GM12864 (cell line): ENCODE measurements at places on chromosomes 11 and 22.

GRCh38 chr11:47099918-47100315 is 76.8 kb downstream of the ARFGAP2 start:
- DNase-seq: no peak

DNA sequence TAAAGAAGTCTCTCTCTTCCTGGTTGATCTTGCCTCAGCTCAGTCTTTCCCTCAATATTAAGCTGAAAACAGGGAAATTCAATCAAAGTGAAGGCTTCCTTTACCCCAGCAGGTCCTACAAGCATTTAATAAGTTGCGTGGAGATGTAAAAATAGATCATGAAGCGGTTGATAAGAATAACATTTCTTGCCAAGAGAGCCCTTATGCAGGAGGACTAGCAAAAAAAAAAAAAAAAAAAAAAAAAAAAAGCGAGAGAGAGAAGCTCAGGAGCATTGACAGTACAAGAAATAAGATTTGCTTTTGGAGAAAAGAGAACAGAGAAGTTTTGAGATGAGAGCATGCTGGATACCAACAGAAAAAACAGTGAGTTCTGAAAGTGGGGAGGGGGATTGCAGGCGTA is 112.2 kb upstream of the CLMP start:
- DNase-seq: no peak

DNA sequence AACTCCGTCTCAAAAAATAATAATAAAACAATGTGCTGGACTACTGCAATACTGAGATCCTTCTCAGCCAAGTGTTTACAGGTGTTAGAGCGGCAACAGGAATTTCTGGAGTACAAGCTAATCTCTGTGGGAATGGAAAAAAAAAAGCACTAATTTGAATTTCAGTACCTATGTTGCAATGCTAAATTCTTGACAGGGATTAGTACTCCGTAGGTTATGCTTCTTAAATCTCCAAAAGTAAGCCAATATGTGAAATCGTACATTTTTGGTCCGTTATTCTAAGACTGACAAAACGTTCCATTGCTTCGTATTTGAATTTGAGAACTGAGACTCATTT is 1.1 kb downstream of the ATL3 start:
- no peak for DNase-seq

- no peak for DNase-seq
Measured at GRCh38 chr11:57662893-57663292, 5.0 kb upstream of the ZDHHC5 start.

GRCh38 chr11:8209208-8209807 is 40.5 kb upstream of the RIC3 start:
- no peak for DNase-seq

GRCh38 chr11:106400949-106401570 is 323.6 kb downstream of the AASDHPPT start:
- DNase-seq: no peak

- DNase-seq: no peak
Measured at GRCh38 chr11:122668562-122669090, 13.1 kb downstream of the UBASH3B start.

- no peak for DNase-seq
Measured at GRCh38 chr11:107675902-107676301, 36.0 kb downstream of the SLN start.

DNA sequence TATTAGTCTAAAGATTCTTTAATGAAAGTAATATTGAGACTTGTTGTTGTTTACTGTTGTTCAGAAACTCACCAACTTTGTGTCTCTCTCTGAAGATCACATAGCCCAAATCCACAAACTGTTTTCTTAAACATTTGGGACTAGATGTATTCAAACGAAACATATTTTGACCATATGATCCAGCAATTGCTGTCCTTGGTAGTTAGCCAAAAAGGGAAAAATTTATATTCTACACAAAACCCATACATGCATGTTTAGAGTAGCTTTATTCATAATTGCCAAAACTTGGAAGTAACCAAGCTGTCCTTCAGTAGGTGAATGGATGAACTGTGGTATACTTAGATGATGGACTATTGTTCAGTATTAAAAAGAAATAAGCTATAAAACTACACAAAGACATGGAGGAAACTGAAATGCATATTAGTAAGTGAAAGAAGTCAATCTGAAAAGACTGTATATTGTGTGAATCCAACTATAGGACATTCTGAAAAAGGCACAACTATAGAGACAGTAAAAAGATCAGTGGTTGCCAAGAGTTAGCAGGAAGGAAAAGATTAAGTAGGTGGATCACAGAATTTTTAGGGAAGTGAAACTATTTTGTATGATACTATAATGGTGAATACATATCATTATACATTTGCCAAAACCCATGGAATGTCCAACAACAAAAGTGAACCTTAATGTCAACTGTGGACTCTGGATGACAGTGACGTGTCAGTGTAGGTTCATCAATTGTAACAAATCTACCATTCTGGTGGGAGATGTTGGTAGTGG is 442.9 kb downstream of the INSC start:
- DNase-seq: no peak

GRCh38 chr11:45405916-45406670 is 120.0 kb upstream of the SYT13 start:
- DNase-seq: no peak

GRCh38 chr11:95716266-95716665 is 73.3 kb downstream of the FAM76B start:
- no peak for DNase-seq

DNA sequence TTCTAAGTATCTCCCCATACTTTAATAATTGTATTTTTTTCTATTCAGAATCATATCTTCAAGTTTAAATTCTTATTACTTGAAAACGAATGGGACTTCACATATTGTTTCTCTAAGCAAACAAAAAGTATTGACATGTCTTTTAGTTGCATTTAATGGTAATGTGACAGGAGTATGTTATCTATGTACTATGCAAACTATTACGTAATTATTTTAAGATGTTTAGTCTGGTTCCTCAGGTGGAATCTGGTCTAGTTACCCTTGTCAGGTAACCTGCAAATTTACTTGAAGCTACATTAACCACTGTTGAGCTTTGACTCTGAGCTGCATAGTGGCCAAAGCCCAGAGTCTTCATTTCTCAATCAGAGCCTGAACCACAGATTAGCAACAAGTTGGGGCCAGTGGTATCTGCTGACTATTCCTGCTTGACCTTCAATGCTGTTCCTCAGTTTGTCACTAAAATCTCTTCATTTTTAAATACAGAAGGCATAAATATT is 110.6 kb downstream of the ATM start:
- DNase-seq: no peak

DNA sequence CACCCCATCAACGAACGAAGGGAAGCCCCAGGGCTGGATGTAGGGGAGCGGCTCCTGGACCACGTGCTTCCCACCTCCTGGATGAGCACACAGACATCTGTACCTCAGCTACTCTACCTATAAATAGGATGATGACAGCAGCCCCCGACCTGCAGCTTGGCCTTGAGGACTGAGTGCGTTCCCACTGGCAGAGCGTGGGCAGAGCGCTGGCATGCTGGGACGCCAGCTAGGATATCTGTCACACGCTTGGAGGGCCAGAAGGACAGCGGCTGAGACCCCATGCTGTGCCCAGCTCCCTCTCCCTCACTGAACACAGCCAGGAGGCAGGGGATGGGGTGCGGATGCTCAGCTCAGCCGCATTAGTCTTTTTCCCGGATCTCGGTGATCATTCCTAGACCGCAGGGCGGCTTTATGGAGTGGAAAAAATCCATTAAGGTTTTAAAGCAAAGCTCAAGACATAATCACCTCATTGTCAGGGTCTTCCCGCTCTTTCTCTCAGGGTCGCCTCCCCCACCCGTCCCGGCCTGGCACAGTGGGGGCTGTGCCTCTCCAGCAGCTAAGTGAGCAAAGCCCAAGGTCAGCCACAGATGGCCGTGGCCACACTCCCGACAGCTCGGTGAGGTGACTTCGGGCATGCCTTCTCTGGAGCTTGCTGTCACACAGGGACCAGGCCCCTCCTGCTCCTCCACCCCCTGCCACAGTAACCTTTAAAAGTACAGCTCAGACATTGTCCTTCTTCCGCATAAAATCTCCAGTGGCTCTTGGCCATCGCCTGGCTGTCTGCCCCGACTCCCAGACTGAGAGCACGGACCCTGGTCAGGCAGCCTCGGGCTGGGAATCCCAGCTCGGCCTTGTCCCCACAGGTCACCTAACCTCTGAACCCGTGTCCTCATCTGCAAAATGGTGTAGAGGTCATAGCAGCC is 69.6 kb upstream of the SHISAL1 start:
- no peak for DNase-seq

GRCh38 chr11:104570078-104570701 is 328.1 kb downstream of the CASP12 start:
- DNase-seq: no peak
